H9 (cell line): ENCODE measurements at places on chromosomes 13 and 19.

DNA sequence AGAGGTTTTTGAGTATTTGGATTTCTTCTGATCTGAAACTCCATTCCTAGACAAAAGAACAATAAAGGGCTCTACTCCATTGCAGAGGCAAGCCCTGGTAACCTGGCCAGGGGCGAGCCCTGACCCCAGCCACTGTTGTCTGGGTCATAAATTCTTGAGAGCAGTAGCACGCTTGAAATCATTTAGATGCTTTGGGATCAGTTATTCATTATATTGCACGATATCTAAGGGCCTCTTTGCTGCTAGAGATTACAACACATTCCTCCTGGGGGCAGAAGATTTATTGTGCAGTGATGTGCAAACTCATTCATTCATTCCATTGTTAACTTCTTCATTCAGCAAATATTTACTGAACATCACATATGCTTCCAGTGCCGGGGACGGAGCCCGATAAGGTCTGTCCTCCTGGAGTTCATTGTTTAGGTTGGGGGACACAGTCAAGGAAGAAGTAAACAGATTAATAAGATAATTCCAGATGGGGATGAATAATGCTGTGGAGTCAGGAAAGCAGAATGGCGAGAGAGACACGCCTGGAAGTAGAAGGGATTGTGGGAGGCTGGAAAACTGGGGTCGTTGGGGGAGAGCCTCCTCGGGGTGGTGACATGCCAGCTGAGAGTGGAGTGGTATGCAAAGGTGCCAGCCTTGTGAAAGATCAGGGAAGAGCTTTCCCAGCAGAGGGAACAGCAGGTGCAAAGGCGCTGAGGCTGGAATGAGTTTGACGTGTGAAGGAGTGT lies 34.9 kb downstream of the SIPA1L3 start:
- DNase-seq = no peak
- no peaks in the 10 kb centered on the region for H3K4me1 ChIP-seq
- peaks cover 14% of the 10 kb centered on the region for H3K36me3 ChIP-seq
- H3K27me3 ChIP-seq = no peaks in the 10 kb centered on the region

DNA sequence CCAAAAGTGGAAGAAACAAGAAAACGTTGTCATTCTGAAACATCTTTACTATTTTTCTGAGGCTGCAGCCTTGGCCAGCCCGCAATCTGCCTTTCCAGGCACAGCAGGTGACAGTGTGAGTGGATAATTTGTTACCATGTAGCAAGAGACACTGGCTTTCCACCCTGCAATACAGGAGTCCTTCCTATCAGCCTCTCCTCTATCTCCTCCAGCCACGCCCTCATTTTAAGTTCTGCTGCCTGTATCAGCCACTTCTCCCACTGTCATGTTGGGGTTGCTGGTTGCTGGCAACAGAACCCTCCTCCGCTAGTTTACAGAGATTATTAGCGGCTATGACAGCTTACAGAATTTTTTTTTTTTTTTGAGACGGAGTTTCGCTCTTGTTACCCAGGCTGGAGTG lies 7.7 kb upstream of the LGALS7 start:
- H3K4me1 ChIP-seq = no peaks in the 10 kb centered on the region
- H3K36me3 ChIP-seq = no peaks in the 10 kb centered on the region
- no peak for DNase-seq

- no peaks in the 10 kb centered on the region for H3K36me3 ChIP-seq
- peaks cover 4% of the 10 kb centered on the region; the same call in 1 of the 2 replicates for H3K4me1 ChIP-seq
- no peaks in the 10 kb centered on the region for H3K27me3 ChIP-seq
- no peak for DNase-seq
- H3K27ac ChIP-seq = no peak overlapping the region
- no peak overlapping the region for H3K4me3 ChIP-seq
Measured at GRCh38 chr19:28388988-28389387, 824.0 kb downstream of the UQCRFS1 start.

GRCh38 chr13:86825410-86825809 lies 845.8 kb upstream of the SLITRK5 start:
- no peak for DNase-seq
- no peak overlapping the region for H3K4me3 ChIP-seq
- no peaks in the 10 kb centered on the region for H3K36me3 ChIP-seq
- H3K27ac ChIP-seq = no peak overlapping the region
- no peaks in the 10 kb centered on the region for H3K4me1 ChIP-seq
- H3K27me3 ChIP-seq = no peaks in the 10 kb centered on the region

GRCh38 chr19:2026770-2027169 lies 11.3 kb upstream of the BTBD2 start:
- H3K27me3 ChIP-seq = no peaks in the 10 kb centered on the region
- H3K4me1 ChIP-seq = no peaks in the 10 kb centered on the region
- no peak overlapping the region for H3K27ac ChIP-seq
- H3K4me3 ChIP-seq = no peak overlapping the region
- H3K36me3 ChIP-seq = no peaks in the 10 kb centered on the region; the same call in none of the 3 replicates

- peaks cover 8% of the 10 kb centered on the region for H3K36me3 ChIP-seq
- peak overlapping the region; percentile 95 for H3K4me3 ChIP-seq
- peak; percentile 83 for DNase-seq
- H3K4me1 ChIP-seq = no peaks in the 10 kb centered on the region; the same call in 1 of the 2 replicates
Measured at GRCh38 chr19:48713041-48713863, 6.3 kb downstream of the MAMSTR start.

GRCh38 chr13:42525035-42525504 lies 48.9 kb upstream of the TNFSF11 start:
- no peaks in the 10 kb centered on the region; the same call in 1 of the 2 replicates for H3K36me3 ChIP-seq
- H3K27me3 ChIP-seq = no peaks in the 10 kb centered on the region
- no peak for DNase-seq
- H3K4me1 ChIP-seq = no peaks in the 10 kb centered on the region; the same call in 1 of the 2 replicates
- H3K27ac ChIP-seq = no peak overlapping the region
- no peak overlapping the region for H3K4me3 ChIP-seq

- no peak overlapping the region for H3K27ac ChIP-seq
- H3K4me3 ChIP-seq = no peak overlapping the region
- H3K36me3 ChIP-seq = no peaks in the 10 kb centered on the region
- no peaks in the 10 kb centered on the region for H3K4me1 ChIP-seq
- H3K27me3 ChIP-seq = no peaks in the 10 kb centered on the region
Measured at GRCh38 chr19:47539747-47540311, 25.0 kb upstream of the NAPA start.

GRCh38 chr19:52722062-52723003 lies 12.5 kb downstream of the ZNF611 start:
- peaks cover 46% of the 10 kb centered on the region for H3K36me3 ChIP-seq
- H3K27me3 ChIP-seq = no peaks in the 10 kb centered on the region; the same call in 1 of the 2 replicates
- H3K27ac ChIP-seq = no peak overlapping the region
- H3K4me1 ChIP-seq = peaks cover under 1% of the 10 kb centered on the region; the same call in 1 of the 2 replicates
- no peak overlapping the region for H3K4me3 ChIP-seq

DNA sequence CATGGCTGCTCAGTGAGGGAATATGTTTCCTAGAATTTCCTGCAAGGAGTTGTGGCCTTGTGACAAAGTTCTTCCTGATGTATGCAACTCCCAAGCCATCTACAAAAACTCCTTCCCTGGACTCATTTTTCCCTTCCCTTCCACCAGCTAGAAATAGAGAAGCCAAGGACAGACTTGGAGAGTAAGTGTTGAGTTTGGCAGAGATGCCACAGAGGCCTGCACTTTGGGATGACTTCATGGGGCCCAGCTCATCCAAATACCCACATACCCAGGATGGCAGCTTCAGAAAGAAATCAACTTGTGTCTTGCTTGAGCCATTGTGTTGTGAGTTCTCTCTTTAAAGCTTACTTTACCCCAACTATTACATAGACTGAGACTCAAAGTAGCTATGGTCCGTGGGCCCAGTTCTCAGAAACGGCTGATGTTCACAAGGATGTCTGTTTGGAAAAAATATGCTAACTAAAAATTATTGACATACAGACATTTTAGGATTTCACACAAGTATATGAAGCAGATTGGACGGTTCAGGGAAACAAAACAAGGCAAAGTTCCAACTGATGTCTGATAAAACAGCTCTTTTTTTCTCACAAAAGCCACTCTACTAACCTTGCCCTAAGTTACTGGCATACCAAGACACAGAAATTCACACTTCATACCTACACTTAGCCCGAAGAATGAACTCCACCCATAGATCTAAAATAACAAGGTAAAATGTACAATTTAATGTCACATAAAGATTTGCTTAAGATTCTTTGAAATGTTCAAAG lies 107.9 kb downstream of the NALCN start:
- H3K4me3 ChIP-seq = no peak overlapping the region
- no peak for DNase-seq
- H3K27me3 ChIP-seq = no peaks in the 10 kb centered on the region
- H3K4me1 ChIP-seq = no peaks in the 10 kb centered on the region

DNA sequence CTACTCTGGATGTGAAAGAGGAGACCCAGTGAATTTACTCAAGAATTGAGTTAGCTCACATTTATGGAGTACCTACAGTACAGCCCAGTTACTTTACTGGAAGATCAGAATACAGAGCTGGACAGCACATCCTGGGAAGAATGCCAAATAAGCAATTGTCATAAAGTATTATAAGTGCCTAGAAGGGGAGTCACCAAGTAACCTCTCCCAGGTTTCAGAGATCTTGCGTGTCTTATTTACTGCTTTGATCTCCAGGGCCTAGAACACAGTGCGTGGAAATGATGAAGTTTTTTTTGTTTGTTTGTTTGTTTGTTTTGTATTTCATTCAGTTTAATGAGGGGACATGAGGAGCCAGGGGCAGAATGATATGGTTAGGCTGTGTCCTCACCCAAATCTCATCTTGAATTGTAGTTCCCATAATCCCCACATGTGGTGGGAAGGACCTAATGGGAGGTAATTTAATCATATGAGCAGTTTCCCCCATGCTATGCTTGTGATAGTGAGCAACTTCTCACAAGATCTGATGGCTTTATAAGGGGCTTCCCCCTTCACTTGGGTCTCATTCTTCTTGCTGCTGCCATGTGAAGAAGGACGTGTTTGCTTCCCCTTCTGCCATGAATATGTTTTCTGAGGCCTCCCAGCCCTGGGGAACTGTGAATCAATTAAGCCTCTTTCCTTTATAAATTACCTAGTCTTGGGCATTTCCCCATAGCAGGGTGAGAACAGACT lies 5.2 kb downstream of the GARRE1 start:
- no peak for DNase-seq
- no peak overlapping the region for H3K27ac ChIP-seq
- H3K4me1 ChIP-seq = peaks cover 4% of the 10 kb centered on the region; the same call in 1 of the 2 replicates

DNA sequence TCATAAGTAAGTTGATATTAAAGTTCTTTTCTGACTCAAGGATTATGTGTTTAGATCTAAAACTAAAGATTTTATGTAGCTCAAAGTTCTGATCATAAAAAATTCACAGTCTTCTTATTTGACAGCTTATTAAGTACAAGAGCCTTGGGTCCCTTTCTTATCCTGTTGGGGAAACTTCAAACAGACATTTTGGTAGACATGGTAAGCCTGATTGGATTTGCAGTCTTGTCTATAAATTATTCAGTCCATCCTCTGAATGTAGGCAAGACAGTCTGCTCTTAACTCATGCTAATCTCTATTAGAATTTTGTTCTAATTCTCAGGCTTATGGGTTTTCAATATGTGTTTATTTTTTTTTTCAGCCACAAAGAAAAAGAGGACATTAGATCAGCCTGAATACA lies 1718.7 kb upstream of the SLC10A2 start:
- no peak for DNase-seq
- H3K4me1 ChIP-seq = peaks cover 1% of the 10 kb centered on the region; the same call in 1 of the 2 replicates
- no peak overlapping the region for H3K27ac ChIP-seq

- peaks cover 42% of the 10 kb centered on the region for H3K36me3 ChIP-seq
- no peak overlapping the region for H3K27ac ChIP-seq
- DNase-seq = no peak
- H3K4me3 ChIP-seq = no peak overlapping the region
- no peaks in the 10 kb centered on the region for H3K4me1 ChIP-seq
- no peaks in the 10 kb centered on the region; the same call in 1 of the 2 replicates for H3K27me3 ChIP-seq
Measured at GRCh38 chr19:52599241-52599640, 29.2 kb downstream of the ZNF701 start.

GRCh38 chr19:41619018-41619556 lies 7.8 kb downstream of the CEACAM4 start:
- no peak overlapping the region for H3K27ac ChIP-seq
- no peaks in the 10 kb centered on the region; the same call in 1 of the 2 replicates for H3K27me3 ChIP-seq
- peak; percentile 18 for DNase-seq
- H3K36me3 ChIP-seq = peaks cover 9% of the 10 kb centered on the region; the same call in 1 of the 2 replicates
- H3K4me1 ChIP-seq = no peaks in the 10 kb centered on the region
- no peak overlapping the region for H3K4me3 ChIP-seq

DNA sequence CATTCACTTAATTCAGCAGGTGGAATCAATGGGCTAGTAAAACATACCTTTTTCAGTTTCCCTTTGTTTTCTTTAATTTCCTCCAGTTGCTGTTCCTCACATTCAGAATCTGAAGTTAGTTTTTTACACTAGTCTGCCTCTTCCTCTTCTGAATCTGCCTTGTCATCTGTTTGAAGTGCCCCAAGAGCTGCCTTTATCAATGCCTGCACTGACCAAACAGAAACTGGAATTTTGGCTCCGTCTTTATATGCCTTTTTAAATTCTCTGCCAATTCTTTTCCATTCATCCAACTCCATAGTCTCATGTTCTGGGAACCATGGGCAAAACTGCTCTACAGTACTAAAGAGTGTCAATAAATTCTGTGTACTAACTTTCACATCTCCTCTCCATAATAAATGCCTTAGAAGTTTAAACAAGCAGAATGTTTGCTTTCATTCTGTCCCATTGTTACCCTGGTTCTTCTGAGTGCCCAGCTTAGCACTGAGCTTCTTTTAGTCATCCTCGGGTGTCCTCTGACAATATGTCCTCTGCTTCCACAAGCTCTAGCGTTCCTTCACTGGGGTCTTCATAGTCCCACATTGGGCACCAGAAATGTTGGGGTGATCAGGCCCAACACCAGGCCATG lies 154.2 kb downstream of the ZNF486 start:
- no peak overlapping the region for H3K4me3 ChIP-seq
- H3K4me1 ChIP-seq = no peaks in the 10 kb centered on the region
- no peaks in the 10 kb centered on the region for H3K27me3 ChIP-seq

- no peaks in the 10 kb centered on the region for H3K4me1 ChIP-seq
- H3K36me3 ChIP-seq = peaks cover 36% of the 10 kb centered on the region
- no peak overlapping the region for H3K27ac ChIP-seq
Measured at GRCh38 chr19:36837176-36837905, 846 bp downstream of the ZNF790 start.

DNA sequence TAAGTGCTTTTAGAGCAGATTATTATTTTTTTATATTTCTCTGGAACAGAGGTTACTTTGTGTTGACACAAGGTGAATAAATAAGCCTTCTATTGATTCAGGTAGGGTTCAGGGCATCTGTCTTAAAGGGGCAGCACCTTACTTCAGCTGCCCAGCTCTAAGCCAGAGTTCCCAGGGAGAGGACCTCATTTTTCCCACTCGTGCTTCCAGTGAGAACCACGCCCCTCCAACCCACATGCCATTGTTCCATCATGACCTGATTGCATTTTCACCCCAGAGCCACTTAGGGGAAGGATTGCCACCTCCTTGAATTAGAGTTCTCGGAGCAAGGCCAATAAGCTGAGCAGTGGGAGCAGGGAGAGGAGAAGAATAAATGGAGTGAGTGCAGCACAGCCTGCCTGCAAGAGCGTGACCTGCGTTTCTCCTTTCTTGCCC lies 104.3 kb upstream of the FRY start:
- H3K27ac ChIP-seq = no peak overlapping the region
- H3K36me3 ChIP-seq = no peaks in the 10 kb centered on the region
- H3K4me3 ChIP-seq = no peak overlapping the region
- peaks cover 5% of the 10 kb centered on the region for H3K4me1 ChIP-seq
- no peaks in the 10 kb centered on the region for H3K27me3 ChIP-seq

- H3K4me1 ChIP-seq = no peaks in the 10 kb centered on the region
- H3K27me3 ChIP-seq = no peaks in the 10 kb centered on the region
- H3K4me3 ChIP-seq = no peak overlapping the region
- DNase-seq = no peak
- no peak overlapping the region for H3K27ac ChIP-seq
Measured at GRCh38 chr13:70311191-70311590, 202.9 kb upstream of the KLHL1 start.

GRCh38 chr19:35264268-35265125 lies 4.3 kb upstream of the USF2 start:
- no peak overlapping the region for H3K4me3 ChIP-seq
- H3K36me3 ChIP-seq = peaks cover 67% of the 10 kb centered on the region
- DNase-seq = peak; percentile 19
